ENCODE measurements at places on chromosomes 13 and 19.

GRCh38 chr13:78102121-78102677 lies 183.6 kb upstream of the EDNRB start:
- no peak for DNase-seq

DNA sequence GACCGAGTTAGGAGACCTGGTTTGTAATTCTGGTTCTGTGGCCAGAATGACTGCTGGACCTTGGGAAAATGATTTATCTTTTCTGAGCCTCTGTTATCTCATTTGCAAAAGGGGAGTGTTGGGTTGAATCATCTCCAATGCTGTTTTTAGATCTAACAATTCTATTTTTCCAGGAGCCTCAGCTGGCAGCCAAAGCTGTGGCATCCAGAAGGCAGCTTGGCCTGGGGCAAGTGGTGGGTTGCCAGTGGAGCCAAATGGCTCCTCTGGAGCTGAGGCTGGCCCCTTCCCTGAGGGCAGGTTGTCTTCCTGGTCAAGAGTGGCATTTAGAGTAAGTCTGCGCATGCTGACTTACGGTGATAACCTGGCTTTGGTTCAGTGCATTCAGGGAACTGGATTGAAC lies 21.3 kb downstream of the B3GLCT start:
- DNase-seq = no peak

DNA sequence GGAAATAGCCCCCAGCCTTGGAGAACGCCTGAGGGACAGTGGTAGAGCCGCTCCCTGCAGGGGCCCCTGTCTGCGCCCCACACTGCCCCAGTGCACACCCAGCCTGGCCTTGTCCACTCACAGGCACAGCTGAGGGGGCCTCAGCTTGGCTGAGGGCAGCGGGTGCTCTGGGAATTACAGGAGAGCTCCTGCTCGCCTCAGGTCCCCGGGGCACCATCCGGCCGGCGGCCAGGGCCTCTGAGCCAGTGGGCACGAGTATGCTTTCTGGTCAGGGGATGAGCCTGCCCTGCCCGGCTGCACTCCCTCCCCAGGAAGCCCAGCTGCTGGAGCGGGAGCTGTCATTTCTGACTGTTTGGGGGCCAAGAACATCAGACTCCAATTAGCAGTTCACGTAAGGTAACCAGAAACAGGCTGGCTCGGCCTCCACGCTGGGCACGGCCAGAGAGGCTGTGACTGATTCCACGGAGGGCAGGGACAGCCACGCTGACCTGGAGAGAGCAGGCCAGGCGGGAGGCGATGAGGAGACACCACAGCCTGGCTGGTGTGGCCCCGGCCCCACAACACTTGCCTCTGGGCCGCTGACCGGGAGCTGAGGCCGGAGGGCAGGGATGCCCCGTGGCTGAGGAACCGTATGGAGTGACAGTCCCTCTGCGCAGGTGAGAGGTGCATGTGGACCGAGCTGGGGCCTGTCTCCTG lies 15.4 kb downstream of the CEBPG start:
- no peak for DNase-seq

GRCh38 chr13:38967446-38967845 lies 23.2 kb downstream of the STOML3 start:
- DNase-seq = no peak

DNA sequence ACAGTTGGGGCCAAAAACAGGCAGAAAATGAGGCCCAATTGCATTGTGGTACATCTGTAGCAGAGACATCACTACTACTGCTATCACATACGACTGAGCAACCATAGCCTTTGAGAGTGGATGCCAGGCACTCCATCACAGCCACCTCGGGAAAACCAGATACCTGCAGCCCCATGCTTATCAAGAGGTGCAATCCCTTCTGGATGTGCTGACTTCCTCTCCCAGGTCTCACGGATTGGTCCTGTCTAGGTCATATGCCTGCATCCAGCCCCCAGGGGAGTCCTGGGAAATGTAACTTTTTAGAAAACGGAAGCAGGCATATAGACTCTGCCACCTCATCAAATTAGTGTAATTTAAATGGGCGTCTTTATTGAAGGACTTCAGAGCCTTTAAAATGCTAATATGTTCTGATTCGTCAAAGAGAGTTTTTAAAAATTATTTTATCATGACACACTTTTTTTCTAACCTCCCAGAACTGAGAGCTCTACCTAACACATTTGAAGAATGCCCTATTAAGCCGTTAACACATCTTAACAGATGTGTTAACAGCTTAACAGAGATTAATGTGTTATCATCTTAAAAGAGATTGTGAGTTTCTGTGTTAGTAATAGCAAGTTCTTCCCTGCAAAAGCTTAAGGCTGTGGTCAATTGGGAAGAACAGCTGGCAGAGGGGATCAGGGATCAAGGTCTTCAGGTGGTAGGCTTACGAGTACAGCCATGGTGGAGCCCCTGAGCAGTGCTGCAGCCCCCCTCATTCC lies 63.9 kb downstream of the DLEU7 start:
- DNase-seq = no peak

DNA sequence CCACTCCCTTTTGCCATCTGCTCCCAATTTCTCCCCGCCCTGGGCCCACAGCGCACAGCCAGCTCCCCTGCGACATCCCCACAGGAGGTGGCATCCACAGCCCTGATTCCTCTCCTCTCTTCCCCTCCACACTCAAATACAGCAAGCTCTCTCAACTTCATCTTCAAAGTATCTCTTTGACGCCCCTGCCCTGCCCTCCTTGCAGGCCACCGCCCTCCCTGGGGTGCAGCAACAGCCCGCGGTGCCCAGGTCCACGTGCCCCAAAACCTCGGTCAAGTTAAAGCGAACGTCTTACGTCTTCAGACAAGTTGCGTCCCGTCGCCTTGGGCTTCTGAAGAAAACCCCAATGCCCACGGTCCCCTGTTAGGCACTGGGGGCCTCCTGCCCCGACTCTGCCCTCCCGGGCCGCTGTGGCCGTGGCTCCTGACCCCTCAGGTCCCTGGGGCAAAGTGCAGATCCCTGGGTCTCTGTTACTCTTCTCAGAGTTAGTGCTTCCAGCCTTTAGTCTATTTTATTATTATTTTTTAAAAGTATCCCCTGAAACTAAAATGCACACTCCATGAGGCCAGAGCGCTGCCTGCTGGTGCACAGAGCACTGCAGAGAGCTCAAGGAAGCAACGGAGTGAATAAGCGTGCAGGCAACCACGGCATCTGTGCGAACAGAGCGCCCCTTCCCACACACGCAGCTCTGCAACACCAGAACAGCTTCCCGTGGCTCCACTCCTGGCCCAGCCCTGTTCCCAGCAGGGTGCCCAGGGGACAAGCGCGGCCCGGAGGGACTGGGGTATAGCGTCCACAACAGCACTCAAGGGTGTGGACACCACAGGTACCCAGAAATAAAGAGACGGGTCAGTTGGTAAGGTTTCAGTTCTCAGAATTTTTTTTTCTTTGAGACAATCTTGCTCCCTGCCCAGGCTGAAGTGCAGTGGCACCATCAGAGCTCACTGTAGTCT lies 26.4 kb downstream of the IL17D start:
- no peak for DNase-seq

GRCh38 chr19:55156202-55157063 lies 1.1 kb downstream of the TNNI3 start:
- no peak for DNase-seq

DNA sequence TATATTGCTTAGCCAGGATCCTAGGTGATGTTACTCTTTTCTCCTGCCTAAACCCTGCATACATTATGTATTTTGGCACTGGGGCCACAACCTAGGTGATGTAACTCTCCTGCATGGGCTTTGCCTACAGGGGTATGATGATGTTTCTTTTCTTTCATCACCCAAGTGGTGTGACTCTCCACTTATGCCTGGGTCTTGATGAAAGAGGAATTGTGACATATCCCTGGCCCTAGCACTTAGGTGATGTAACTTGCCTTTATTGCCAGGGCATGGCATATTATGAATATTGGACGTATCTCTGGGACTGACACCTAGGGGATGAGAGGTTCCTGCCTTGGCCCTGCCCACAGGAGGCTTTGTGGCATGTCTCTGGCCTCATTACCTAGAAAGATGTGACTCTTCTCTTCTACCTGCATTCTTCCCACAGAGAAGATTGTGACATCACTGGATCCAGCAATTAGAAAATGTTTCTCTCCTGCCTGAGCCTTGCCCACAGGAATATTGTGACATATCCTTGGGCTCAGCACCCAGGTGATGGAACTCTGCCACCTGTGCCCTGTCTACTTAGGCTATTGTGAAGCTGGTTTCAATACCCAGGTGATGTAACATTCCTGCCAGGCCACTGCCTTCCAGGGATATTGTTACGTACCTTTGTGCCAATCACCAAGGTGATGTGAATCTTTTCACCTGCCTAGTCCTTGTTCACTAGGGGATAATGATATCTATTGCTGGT lies 27.3 kb upstream of the ZNF254 start:
- no peak for DNase-seq

DNA sequence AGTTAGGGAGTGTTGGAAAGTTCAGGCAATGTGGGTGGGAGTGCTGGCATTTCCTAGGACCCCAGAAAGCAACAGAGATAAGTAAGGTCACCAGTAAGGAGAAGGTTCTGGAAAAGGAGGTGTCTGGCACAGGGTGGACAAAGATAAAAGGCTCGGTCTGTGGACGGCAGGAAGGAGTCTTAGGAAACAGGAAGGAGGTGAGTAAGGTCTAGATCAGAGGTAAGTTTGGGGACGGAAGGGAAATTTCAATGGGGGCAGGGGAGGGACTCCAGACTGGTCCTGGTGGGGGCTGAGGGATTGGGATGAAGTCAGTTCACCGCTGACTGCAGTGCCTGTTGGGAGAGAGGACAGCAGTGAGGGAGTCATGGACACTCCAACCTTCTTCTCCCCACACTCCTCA lies 7.8 kb upstream of the OPA3 start:
- DNase-seq = no peak

- DNase-seq = no peak
Measured at GRCh38 chr13:113840541-113841352, 23.1 kb downstream of the GAS6 start.

DNA sequence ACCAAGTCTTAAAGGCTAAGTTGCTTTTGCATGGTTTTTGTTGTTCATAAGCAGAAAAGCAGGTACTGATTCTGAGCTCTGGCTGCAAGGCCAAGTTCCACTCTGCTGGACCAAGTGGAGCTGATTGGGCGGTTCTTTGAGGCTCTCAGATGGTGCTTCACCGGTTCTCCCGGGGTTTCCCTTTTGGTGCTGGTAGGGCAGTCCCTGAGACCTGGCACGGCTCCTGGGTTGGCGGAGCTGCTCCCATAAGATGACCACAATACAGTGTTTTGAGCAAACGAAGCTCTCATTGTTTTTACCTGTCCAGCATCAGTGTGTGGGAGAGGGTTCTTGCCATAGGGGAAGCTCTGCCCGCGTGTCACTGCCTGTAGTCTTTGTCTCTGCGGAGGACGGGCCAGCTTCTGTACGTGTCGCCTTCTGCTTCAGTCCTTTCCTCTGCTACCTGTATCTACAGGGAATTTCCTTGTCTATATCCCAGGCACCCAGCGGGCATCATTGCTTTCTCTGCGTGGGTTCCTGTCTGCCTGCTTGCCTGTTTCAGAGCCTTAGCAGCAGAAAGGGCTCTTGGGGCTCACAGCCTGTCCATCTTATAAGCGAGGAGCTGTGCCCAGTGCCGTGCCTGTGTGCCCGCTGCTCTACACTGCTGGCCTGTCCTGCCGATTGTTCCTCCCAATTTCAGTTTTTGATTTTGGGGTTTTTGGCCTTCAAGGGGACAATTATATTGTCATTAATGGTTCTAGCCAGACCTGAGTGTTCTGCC lies 2.3 kb downstream of the U2AF2 start:
- no peak for DNase-seq

DNA sequence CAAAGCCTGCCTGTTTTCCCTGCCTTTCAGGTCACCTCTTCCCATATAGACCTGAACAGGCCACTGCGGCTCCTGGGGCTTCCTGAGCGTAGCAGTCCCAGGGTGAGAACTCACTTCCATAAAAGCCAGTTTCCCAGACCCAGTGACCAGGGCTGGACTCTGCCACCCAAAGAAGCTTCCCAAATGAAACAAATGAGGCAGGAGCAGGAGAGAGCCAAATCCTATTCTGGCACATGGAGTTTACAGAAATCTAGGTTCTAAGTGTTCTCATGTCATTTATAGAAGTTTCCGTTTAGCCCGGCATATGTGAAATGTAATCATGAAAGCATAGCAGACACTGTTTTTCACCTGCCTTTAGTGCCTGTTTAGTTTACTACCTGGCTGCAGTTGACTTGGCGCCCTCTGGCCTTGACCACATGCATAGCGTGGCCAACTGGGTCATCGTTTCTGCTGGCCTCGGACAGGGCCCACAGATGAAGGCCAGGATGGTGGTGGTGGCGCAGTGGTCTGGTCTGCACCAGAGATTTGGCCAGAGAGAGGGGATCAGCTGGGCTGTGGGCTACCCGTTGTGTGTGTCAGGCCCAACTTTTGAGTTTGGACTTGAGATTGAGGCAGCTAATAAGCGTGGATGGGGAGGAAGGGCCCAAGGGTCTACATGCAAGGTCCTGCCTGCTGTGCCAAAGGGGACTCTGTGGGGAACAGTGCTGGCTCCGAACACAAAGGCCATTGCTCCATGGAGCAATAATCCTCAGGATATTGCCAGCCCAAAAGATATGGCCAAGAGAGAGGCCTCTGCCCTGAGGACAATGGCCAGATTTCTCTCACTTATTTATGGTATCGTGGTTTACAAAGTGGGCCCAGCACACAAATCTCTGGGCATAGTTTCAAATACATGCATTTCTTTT lies 43.3 kb downstream of the NFIX start:
- no peak for DNase-seq

DNA sequence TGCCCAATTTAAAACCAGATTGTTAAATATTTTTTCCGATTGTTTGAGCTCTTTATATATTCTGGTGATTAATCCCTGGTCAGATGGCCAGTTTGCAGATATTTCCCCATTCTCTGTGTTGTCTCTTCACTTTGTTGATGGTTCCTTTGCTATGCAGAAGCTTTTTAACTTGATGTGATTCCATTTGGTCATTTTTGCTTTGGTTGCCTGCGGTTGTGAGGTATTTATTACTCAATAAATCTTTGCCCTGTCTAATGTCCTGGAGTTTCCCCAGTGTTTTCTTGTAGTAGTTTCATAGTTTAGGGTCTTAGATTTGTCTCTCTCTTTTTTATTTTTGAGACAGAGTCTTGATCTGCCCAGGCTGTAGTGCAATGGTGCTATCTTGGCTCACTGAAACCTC lies 23.8 kb upstream of the LMO7 start:
- no peak for DNase-seq

- DNase-seq = no peak
Measured at GRCh38 chr13:111914241-111915103, 152.5 kb upstream of the SOX1 start.

DNA sequence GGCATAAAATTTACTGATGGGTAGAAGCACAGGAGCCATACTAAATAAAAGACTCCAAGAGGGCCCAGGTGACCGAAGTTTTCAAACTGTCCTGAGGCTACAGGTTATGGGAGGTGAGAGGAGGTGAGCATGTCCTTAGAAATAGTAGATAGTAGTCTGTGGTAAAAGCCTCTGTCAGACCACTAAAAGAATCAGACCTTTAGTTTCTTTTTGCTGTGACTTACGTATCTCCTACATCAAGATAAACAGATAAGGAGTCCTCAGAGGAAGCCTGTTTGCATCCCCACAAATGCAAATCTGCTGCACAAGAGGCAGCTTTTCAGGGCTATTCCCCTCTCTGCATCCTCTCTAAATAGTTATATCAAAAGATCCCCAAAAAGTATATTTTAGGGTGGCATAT lies 711.6 kb upstream of the SLITRK6 start:
- no peak for DNase-seq

All from kidney epithelial cell (primary cell).